Natural killer cell treated with Interleukin-12 subunit alpha and Interleukin-12 subunit beta and Interleukin-15 and Interleukin-18, amount 100 ng/mL, for 72 hours (primary cell): ENCODE measurements at places on chromosomes 1 and 21. TPM values are rescaled to one million over a fixed set of nuclear protein-coding genes. Genes with fewer than 3 reads are reported as not detected.

BARHL2 gene
- not detected for total RNA-seq

PEX14 gene
- 23.7 TPM for total RNA-seq

CDK11B gene
- total RNA-seq = 37.2 TPM

LACTBL1 gene
- not detected for total RNA-seq

PPFIA4 gene
- 19.6 TPM for total RNA-seq

S100A8 gene
- 1.8 TPM for total RNA-seq
